ENCODE measurements at places on chromosomes 2 and 18.

- no peak for DNase-seq
Measured at GRCh38 chr2:242063436-242063835, 193.9 kb downstream of the RTP5 start.

DNA sequence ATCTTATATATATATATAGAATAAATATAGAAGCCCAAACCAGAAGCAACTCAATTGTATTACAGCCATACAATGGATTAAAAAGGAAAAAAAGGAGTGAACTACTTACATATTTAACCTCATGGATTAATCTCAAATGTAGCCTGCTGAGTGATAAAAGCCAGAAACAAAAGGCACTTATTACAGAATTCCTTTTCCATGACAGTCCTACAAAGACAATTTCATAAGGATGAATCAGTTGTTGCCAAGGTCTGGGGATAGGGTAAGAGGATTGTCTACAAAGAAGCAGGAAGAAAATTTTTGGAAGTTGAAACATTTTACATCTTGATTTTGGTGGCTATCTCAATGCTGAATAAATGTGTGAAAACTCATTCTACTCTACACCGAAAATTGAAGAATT is 103.9 kb upstream of the DCC start:
- no peak for DNase-seq

GRCh38 chr2:186575856-186576255 is 14.0 kb upstream of the ITGAV start:
- DNase-seq, result no peak

GRCh38 chr2:225196579-225196978 is 154.3 kb upstream of the DOCK10 start:
- peak; percentile 32 for DNase-seq

DNA sequence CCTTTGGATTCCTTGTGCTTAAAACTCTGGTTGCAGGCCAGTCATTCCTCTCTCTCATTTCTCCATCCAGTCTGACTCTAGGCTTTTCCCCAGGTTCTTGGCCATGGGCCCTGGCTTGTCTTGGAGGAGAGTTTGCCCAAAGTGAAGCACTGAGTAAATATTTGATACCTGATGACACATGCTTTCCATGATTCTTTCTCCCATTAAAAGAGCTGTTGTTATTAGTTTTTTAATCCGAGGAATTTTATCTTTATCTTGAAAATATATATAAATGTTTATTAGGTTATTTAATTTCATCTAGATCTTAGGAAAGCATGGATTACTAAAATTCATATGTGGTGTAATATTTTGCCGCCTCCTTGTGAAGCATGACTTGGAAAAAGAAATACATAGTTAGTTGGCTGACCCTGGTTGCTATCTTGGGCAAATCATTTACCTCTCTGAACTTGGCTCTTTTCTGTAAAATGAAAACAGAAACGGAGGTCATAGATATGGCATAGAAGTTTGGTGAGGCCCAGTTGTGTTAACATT is 650.1 kb downstream of the SLC4A3 start:
- peak; percentile 64 for DNase-seq

- DNase-seq, result peak; percentile 54
Measured at GRCh38 chr2:101204400-101205115, 48.1 kb upstream of the CNOT11 start.

DNA sequence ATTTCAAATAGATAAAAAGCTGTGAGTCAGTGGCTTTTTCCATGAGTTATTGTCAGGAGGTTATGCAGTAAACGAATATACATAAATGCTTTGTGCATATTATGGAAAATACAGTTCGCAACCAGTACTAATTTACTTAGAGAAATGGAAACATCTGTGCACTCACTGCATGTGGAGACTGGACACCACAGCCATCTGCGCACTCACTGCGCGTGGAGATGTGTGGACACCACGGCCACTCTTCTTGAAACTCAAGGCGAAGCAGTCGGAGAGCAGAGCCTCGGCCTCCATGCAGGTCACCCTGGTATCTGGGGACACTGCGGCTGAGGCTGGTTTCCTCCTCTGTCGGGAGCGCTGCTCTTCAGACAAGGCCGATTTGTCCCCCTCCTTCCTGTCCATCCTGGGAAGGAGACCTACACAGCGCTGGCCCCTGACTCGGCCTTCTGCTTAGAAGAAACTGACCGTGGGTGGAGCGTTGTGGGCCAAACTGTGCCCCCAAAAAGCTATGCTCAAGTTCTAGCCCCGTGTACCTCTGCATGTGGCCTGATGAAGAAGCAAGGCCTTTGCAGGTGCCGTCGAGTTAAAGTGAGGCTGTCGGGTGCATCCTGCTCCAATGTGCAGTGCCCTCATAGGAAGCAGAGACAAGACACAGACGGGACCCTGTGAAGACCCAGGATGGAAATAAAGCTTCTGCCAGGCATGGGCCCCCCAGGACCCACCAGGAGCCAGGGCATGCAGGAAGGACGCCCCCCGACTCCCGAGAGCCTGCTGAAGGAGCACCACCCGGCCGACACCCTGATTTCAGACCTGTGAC is 88.0 kb downstream of the TPO start:
- no peak for DNase-seq

DNA sequence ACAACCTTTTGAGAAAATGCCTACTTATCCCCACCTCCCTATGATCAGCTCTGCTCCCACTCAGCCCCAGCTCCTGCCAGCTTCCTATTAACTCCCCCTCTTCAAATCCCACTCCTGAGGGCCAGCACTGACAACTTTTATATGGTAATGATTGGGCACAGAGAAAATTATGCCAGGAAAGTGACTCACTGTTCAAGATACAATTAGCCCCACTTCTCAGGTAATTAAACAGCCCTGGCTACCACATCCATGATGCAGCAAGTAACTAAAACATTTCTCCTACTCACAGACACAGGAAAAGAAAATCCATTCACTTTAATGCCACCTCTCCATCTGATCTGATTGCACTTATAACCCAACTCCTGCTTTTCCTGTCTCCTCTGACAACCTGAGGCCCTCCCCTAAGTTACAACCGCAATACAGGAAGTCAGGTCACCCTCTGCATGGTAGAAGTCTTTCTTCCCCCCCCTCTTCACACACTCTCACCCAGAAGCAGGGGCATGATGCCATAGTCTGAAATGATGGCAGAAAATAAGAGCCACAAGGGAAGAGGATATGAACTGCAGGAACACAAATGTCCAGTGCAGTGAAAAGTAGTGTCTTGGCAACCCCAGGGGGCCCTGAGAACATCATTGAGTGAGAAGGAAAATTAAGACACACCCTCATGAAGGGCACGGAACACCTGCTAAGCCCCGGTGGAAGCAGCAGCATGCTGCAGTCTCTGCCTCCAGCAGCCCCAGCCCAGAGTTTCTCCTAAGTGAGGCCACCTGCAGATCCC is 54.4 kb downstream of the STK39 start:
- peak; percentile 55 for DNase-seq

GRCh38 chr2:182134201-182134600 is 148.5 kb downstream of the PPP1R1C start:
- no peak for DNase-seq

DNA sequence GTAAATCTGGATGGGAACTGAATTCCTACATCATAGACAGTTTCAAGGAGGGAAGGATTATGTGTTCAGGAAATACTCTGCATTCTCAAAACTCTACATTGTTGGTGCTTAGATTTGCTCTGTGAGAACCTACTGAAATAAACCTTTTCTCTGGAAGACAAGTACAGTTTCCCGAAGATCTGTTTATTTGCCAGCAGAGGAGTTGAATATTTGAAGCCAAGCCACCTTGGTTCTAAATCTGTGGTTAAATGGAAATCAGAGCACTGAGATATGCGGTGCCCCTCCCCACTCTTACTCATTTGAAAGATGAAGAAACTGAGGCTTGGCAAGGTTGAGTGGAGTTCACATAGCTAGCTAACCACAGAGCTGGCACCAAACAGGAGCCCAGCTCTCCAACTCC is 146.3 kb upstream of the CTAGE1 start:
- DNase-seq, result no peak

GRCh38 chr2:54404270-54404669 is 51.9 kb upstream of the SPTBN1 start:
- DNase-seq, result no peak

DNA sequence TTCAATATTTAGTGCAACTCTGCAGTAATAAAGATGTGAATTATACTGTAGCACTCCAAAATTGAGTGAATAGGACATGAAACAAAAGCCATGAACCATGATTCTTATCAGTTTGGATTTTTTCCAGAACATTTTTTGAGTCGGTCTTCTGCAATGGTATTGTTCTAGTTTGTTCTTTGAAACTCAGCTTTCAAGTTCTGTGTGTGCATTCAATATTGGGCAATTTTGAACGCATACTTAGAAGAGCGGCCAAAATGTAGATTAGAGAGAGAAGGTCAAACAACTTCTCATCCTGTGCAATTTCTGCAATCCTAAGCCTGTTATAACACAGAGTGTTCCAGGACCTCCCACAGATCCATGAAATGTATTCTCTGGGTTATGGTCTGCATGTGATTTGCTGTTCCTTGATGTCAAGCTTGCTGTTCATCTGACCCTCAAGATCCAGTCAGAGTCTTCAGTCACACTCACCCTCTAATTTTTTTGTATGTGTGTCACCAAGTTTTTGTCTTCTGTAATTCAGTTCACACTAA is 48.3 kb downstream of the TSPYL6 start:
- DNase-seq, result peak; percentile 7

DNA sequence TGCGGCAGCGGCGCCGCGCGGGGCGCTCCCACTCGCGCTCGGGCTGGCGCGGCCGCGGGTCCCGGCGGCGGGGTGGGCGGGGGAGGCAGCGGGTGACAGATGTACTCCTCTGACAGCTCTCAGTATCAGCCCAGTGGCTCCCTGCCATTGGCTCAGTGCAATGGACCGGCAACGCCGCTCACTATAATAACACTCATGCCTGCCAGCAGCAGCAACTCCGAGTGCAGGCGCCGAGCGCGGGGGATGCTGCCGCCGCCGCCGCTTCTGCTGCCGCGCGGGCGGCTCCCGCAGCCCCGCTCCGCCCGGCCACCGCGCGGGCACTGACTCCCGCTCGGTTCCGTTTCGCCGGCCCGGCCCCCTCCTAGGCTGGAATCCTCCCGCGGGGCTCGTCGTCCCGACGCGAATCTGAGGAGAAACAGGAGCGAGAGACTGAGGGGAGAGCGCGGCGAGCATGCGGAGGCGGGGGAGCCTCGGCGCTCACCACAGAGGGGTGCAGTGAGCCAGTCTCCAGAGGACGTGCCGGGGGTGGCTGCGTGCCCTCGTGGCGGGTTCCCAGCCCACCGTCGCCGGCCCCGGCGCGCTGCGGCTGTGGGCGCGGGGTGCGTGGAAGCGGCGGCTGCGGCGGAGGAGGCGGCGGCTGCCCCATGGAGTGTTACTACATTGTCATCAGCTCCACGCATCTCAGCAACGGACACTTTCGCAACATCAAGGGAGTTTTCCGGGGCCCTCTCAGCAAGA is at the start of gene ZNF804A:
TSS of gene ZNF804A (plus strand) at position 214 of the 738 bp plus-strand sequence. CDS start at position 645, 431 bp downstream.
- DNase-seq, result peak; percentile 74

- DNase-seq, result peak; percentile 79
Measured at GRCh38 chr18:59056706-59057492, 82.8 kb upstream of the SEC11C start.

DNA sequence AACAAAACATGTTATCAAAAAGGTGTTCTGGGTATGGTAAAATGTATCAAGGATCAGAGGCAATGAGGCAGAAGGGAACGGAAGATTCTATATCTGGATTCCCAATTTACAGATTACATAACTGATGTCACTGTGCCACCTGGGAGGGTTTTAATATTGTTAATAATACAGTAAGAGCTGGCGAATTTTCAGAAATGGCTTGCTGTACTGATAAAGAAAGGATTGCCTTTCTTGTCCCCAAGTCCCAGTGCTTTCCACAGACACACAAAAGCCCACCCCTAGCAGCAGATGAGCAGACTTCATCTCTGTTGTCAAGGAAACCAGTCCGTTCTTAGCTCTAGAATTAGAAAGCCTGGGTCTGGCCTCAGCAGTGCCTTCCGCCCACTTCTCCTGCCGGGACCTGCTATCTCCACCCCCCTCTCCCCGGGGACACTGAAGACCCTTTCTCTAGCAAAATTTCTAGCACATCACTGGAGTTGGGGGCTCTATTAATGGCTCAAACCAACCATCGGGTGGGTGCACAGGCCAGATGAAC is 34.3 kb downstream of the ADD2 start:
- no peak for DNase-seq

DNA sequence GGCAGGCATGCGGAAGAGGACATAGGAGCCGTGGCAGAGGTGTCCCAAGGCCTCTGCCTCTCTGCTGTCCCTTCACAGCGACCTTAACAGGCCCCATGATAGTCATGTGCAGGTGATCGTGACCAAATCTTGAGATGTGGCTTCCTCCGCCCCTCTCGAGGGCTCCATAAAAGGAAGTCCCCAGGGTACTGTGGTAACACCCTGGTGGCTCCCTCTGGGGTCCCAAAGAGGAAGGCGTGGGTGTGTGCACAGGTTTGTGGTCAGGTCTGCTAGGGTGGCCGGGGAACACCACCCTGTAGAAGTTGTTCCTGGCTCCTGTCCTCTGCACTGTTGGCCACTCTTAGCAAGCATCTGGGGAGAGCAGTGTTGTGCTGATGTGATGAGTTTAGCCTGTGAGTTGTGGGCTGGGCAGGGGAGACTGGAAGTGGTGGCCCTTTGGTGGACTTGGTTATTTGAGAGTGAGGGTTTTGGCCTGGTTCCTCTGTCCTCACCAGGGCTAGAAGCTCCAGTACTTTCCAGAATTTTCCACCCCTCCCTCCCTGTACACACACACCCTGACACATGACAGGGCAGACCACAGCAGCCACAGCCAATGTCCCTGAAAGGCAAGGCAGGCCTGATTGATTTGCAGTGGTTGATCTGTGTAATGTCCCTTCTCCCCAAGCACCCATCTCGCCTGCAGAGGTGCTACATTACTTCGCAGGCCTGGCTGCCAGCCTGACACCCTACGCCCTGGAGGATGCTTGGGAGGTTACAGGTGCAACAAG is 68.9 kb upstream of the BOD1L2 start:
- DNase-seq, result no peak

DNA sequence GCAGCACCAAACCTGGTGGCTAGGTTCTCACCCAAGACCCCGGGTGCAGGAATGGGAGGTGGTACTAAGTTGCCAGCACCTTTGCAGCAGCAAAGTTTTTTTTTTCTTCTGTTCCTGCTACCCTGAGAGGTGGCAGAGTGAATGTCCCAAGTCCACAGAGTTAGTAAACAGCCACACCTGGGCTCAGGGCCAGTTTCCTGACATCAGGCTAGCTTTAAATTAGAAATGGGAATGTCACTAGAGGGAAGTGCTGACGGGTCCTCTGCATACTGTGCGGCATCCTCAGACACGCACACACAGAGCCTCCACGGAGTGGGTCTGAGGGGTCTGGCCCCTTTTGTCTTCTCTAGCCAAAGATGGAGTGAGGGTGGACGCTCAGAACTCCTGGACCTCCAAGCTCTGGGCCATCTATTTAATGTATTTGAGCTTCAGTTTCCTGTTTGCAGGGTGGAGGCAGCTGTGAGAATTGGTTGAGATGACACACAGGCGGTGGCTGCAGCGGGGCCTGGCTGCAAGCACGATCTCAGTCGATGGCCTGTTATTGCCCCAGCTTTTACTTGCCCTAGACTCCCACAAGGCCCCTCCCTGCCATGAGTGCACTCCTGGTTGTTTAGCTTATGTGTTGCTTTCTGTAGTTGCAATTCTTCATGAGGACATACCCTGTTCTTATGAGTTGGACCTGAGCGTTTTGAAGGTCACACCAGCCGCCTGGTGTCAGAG is 751.4 kb upstream of the HS6ST1 start:
- no peak for DNase-seq

GRCh38 chr2:67917332-67918054 is 145.3 kb downstream of the C1D start:
- DNase-seq, result peak; percentile 98

Data from ELR (cell line).